GM23248 (cell line): ENCODE measurements at places on chromosomes 7 and 10. TPM values are rescaled to one million over a fixed set of nuclear protein-coding genes. Genes with fewer than 3 reads are reported as not detected.

The NFE2L3 gene
- 0.76 and 1.4 TPM in 2 replicates for total RNA-seq

The CALCR gene
- not detected in 2 replicates for total RNA-seq

The SPDYE8 gene
- total RNA-seq, result not detected in 2 replicates

The FZD1 gene
- total RNA-seq, result 15.1 and 18.5 TPM in 2 replicates

The NEUROD6 gene
- total RNA-seq, result not detected in 2 replicates

The HGF gene
- total RNA-seq, result 2.7 and 4.4 TPM in 2 replicates

The CALHM2 gene
- total RNA-seq, result 62.6 and 74.3 TPM in 2 replicates

The EPO gene
- total RNA-seq, result not detected in 2 replicates

The MALSU1 gene
- 66.0 and 96.1 TPM in 2 replicates for total RNA-seq

The ACTL6B gene
- not detected in 2 replicates for total RNA-seq

The GIGYF1 gene
- total RNA-seq, result 15.6 and 19.5 TPM in 2 replicates

The INMT gene
- 0.13 TPM in 1 of 2 replicates, not detected in the other for total RNA-seq

The C10orf105 gene
- total RNA-seq, result not detected in 2 replicates

The SAMD9 gene
- total RNA-seq, result 26.2 and 31.2 TPM in 2 replicates

The SEMA4G gene
- total RNA-seq, result 0.11 TPM in 1 of 2 replicates, not detected in the other

The OLAH gene
- not detected in 2 replicates for total RNA-seq

The OR9A4 gene
- total RNA-seq, result not detected in 2 replicates

The GIMAP7 gene
- total RNA-seq, result not detected in 2 replicates

The DHTKD1 gene
- 8.2 and 9.2 TPM in 2 replicates for total RNA-seq

The BHLHA15 gene
- total RNA-seq, result not detected in 2 replicates

The UCN3 gene
- total RNA-seq, result not detected in 2 replicates

The ACBD7 gene
- 0.11 and 0.13 TPM in 2 replicates for total RNA-seq

The INSYN2A gene
- 0.43 and 0.51 TPM in 2 replicates for total RNA-seq

The SLC13A4 gene
- 0.11 TPM in 1 of 2 replicates, not detected in the other for total RNA-seq

The GPRIN2 gene
- not detected in 2 replicates for total RNA-seq

The CYP3A7 gene
- total RNA-seq, result not detected in 2 replicates

The ADCYAP1R1 gene
- total RNA-seq, result not detected in 2 replicates

The CYP2C9 gene
- total RNA-seq, result not detected in 2 replicates

The NPSR1 gene
- total RNA-seq, result not detected in 2 replicates

The SLC26A5 gene
- total RNA-seq, result not detected in 2 replicates

The CHAT gene
- total RNA-seq, result not detected in 2 replicates

The ADRB1 gene
- total RNA-seq, result not detected in 2 replicates

The WDFY4 gene
- not detected in 2 replicates for total RNA-seq

The YAE1 gene
- total RNA-seq, result 21.8 and 22.4 TPM in 2 replicates

The ASZ1 gene
- total RNA-seq, result not detected in 2 replicates

The FKBP6 gene
- not detected in 2 replicates for total RNA-seq

The PTPN12 gene
- total RNA-seq, result 24.9 and 25.6 TPM in 2 replicates

The PSD gene
- 1.0 and 11.3 TPM in 2 replicates for total RNA-seq

The PTPN20 gene
- total RNA-seq, result 0.22 TPM in 1 of 2 replicates, not detected in the other

The AS3MT gene
- total RNA-seq, result 1.3 and 2.3 TPM in 2 replicates

The ADGRA1 gene
- total RNA-seq, result not detected in 2 replicates

The MMD2 gene
- not detected in 2 replicates for total RNA-seq

The DDC gene
- not detected in 2 replicates for total RNA-seq

The NEURL1 gene
- total RNA-seq, result 0.63 and 1.1 TPM in 2 replicates

The TOMM7 gene
- total RNA-seq, result 84.1 and 132 TPM in 2 replicates

The CCZ1 gene
- 82.1 and 97.0 TPM in 2 replicates for total RNA-seq

The NOS3 gene
- 0.13 and 0.32 TPM in 2 replicates for total RNA-seq

The MAGI2 gene
- 4.1 and 8.1 TPM in 2 replicates for total RNA-seq

The ADARB2 gene
- total RNA-seq, result not detected in 2 replicates
